Fibroblast of gingiva (primary cell): ENCODE measurements at places on chromosomes 7 and 10.

- peak; percentile 38 for DNase-seq
Measured at GRCh38 chr10:17836942-17837341, 27.8 kb downstream of the MRC1 start.

GRCh38 chr10:60096761-60097513 lies 190.6 kb upstream of the CCDC6 start:
- no peak for DNase-seq

DNA sequence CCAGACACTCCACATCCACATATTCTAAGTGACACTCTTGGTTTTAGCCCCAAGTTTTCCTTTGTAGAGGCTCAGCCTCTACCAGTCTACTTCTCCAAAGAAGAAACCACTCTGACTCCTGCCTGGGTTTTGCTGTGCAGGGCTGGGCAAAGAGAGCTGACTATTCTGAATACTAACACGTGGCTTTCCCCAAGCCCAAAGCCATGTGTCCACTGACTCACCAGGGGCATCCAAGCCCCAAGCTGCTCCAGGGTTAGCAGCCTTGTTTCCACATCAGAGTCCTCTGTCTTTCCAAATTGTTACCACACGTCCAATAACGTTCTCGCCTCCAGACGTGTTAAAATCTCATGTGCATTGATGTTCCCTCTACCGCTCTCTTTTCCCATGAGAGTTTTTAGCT lies 8.7 kb downstream of the GALNTL5 start:
- DNase-seq, result peak; percentile 5

DNA sequence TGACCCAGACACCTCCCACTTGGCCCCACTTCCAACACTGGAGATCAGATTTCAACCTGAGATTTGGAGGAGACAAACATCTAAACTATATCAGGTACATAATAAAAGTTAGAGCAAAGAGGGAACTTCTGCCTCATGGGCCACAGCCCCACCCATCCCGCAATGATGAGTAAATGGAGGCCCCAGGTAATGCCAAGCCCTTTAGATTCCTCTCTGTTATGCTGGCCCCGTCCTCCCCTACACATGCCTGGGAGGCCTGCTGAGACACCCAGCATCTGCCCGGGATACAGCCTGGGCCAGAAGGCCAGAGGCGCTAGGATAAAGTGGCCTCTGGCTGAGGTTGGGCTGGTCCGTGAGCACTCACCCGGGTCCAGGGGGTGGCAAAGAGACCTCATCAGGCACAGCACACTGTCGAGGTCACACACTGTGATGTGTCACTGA lies 185.5 kb upstream of the SH2B2 start:
- DNase-seq, result no peak

GRCh38 chr10:14265709-14266108 lies 65.0 kb downstream of the FRMD4A start:
- DNase-seq, result no peak

DNA sequence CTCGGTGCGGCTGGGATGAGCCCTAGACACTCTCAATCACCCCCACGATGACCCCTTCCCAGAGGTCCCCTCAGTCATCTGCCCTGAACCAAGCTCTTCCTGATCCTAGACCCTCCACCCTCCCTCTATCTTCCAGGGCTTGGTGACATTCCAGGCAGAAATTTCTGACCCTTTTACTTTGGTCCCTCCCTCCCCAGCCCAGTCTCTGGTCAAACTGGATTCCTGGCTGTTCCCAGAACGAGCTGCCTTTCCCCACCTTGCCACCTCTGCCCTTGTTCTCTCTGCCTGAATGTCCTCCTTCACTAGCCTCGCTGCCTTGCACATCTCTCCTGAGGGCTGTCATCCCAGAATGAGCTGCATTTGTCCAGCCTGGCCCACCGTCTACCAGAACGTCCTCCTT lies 1.3 kb upstream of the CLDN4 start:
- DNase-seq, result no peak

DNA sequence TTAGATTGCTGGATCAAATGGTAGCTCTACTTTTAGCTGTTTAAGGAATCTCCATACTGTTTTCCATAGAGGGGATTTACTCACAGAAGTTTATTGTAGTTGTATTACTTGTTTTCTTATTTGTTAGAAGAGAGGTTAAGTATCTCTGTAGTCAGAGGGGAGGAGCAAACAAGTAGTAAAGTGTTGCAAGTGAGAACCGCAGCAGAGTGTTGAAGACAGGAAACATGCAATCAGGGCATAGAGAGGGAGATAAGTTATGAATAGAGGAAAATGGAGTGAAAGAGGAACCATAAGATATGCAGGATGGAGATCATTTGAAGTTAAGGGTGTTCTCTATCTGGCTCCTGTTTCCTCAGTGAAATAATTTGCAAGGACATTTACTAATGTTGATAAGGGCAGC lies 331.4 kb upstream of the TMEM229A start:
- DNase-seq, result no peak

- no peak for DNase-seq
Measured at GRCh38 chr10:129968853-129969183, 4.7 kb upstream of the EBF3 start.

- DNase-seq, result no peak
Measured at GRCh38 chr10:104809288-104810090, 168.4 kb downstream of the SORCS3 start.

- DNase-seq, result peak; percentile 55
Measured at GRCh38 chr7:140534743-140535142, 55.4 kb upstream of the MKRN1 start.

GRCh38 chr7:91126762-91127161 lies 137.5 kb upstream of the FZD1 start:
- no peak for DNase-seq
